ENCODE measurements at places on chromosomes 6 and 20. TPM values are rescaled to one million over a fixed set of nuclear protein-coding genes. Genes with fewer than 3 reads are reported as not detected.

The PLEKHG1 gene
- 4.0 TPM for total RNA-seq

The PSORS1C2 gene
- not detected for total RNA-seq

The ZNF512B gene
- 17.9 TPM for total RNA-seq

The PLA2G7 gene
- total RNA-seq, result 0.41 TPM

The SGK2 gene
- total RNA-seq, result 0.90 TPM

The ADGB gene
- total RNA-seq, result not detected

The FNDC11 gene
- total RNA-seq, result 1.3 TPM

The CLPSL1 gene
- total RNA-seq, result not detected

The FNDC1 gene
- 0.23 TPM for total RNA-seq

The EYS gene
- total RNA-seq, result not detected

The CTCFL gene
- total RNA-seq, result 0.05 TPM

The PRDM13 gene
- not detected for total RNA-seq

The SLC35D3 gene
- total RNA-seq, result not detected

The FLOT1 gene
- 176 TPM for total RNA-seq

The SLC35B3 gene
- 16.7 TPM for total RNA-seq

The PRRT1 gene
- total RNA-seq, result 1.3 TPM

The OXT gene
- total RNA-seq, result not detected

The FAM209A gene
- not detected for total RNA-seq

The HEY2 gene
- not detected for total RNA-seq

The MUCL3 gene
- total RNA-seq, result not detected

The OSBPL2 gene
- total RNA-seq, result 41.4 TPM

The ASIP gene
- not detected for total RNA-seq

The PM20D2 gene
- total RNA-seq, result 13.6 TPM

The HLA-DMA gene
- 2.8 TPM for total RNA-seq

The APOBEC2 gene
- total RNA-seq, result not detected

The KCNK5 gene
- total RNA-seq, result 0.77 TPM

The GLP1R gene
- total RNA-seq, result not detected

The KCNK15 gene
- total RNA-seq, result 7.4 TPM

The ENPP5 gene
- not detected for total RNA-seq

The PPIL6 gene
- 2.2 TPM for total RNA-seq

The RUNX2 gene
- 7.0 TPM for total RNA-seq

The DDX43 gene
- 24.9 TPM for total RNA-seq

The HMGCLL1 gene
- total RNA-seq, result not detected

The MDFI gene
- total RNA-seq, result 0.54 TPM

The GMEB2 gene
- total RNA-seq, result 13.1 TPM

The ECT2L gene
- not detected for total RNA-seq

The FLRT3 gene
- total RNA-seq, result 0.67 TPM

The CASS4 gene
- 0.15 TPM for total RNA-seq

The ZNF391 gene
- total RNA-seq, result 4.4 TPM

The OPN5 gene
- not detected for total RNA-seq

The ARMH2 gene
- total RNA-seq, result not detected

The CENPB gene
- total RNA-seq, result 154 TPM

The CPNE5 gene
- 0.44 TPM for total RNA-seq

The GRM1 gene
- not detected for total RNA-seq

The ARG1 gene
- total RNA-seq, result not detected

The TMEM244 gene
- not detected for total RNA-seq

The FYN gene
- 4.2 TPM for total RNA-seq

The SMPD2 gene
- total RNA-seq, result 50.0 TPM

The EDN3 gene
- not detected for total RNA-seq

The IL17F gene
- not detected for total RNA-seq

The CST1 gene
- total RNA-seq, result not detected

The MUC21 gene
- total RNA-seq, result not detected

All from Panc1 (cell line).